Osteocyte (in vitro differentiated cells): ENCODE measurements at places on chromosomes 13 and 19. TPM values are rescaled to one million over a fixed set of nuclear protein-coding genes. Genes with fewer than 3 reads are reported as not detected.
A peak's percentile ranks its signal among the peaks of the same experiment; 100 is the strongest.

DNA sequence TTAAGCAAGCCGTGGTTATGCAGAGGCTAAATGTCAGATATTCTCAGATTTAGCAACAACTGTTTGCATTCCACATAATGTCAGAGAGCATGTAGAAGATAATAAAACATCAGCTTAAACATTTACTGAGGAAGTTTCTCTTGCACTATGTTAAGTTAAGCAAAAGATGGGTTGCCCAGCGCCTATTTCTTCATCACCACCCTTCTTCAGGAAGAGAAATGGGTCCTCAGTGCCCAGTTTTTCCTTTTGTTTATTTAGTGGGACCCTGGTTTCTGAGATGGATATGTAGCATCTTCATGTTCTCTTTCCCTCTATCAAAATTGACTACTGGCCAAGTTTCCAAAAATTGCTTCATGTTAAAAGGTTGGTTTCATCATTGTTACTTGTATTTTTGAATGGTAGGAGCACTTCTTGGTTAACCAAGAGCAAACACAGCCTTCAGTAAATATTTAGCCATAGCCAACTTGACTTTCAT lies 356.8 kb downstream of the RFC3 start:
- DNase-seq: no peak

The TSHZ3 gene
- total RNA-seq: 10.7 and 11.9 TPM in 2 replicates

- no peak for DNase-seq
Observed at GRCh38 chr13:96844195-96844594, 150.1 kb downstream of the OXGR1 start.

DNA sequence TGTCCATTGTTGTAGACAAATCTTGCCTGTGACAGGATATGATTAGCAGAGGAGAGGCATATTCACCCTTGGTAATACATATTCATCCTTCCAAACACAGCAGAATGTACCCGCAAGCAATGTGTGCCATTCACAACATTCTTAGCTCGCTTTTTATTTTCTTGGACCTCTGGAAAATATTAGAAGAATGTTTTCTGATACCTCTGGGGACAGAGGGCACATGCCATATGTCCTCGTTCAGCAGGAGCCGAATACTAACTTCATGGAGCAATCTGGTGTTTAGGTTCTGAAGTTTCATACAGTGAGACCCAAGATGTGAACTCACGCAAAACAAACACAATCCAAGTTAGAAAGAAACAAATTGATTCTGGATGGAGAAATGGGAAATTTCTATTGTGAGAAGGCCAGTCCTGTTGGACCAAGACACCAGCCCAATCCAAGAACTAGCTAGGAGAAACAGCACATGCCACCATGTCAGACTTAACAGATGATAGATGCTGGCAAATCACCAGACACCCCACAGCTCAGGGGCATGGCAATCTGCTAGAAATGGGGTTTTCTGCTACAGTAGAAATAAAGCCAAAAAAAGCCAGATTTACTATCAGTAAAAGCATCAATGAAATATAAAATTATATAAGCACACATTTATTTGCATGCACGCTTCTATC lies 297.4 kb downstream of the DCLK1 start:
- DNase-seq: no peak

DNA sequence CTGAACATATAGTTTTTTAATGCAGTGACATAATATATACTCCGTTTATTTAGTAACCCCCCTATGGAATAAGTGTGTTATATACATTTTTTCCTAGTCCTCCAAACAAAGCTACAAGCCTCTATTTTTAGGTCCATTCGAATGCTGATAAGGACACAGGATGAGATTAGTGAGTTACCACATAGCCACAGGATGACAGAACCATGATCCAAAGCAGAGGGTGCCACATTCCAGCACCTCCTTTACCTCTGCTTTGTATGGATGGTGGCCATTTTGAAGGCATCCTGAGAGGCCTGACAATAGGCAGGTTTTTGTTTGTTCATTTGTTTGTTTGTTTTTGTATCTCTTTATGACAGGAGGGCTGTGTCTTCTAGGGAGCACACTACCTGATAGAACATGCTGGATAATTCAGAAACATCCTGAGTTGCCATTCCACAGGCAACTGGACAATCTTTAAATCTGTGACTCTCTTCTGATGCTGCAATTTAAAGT lies 186.3 kb downstream of the MTUS2 start:
- DNase-seq: no peak

The MBD3L3 gene
- total RNA-seq: not detected in 2 replicates

The C5AR1 gene
- 0.48 and 0.65 TPM in 2 replicates for total RNA-seq

GRCh38 chr19:27773318-27774094 lies 1439.4 kb downstream of the UQCRFS1 start:
- DNase-seq: peak; percentile 57
